ENCODE measurements at places on chromosomes 7 and 10.
A peak's percentile ranks its signal among the peaks of the same experiment; 100 is the strongest.

DNA sequence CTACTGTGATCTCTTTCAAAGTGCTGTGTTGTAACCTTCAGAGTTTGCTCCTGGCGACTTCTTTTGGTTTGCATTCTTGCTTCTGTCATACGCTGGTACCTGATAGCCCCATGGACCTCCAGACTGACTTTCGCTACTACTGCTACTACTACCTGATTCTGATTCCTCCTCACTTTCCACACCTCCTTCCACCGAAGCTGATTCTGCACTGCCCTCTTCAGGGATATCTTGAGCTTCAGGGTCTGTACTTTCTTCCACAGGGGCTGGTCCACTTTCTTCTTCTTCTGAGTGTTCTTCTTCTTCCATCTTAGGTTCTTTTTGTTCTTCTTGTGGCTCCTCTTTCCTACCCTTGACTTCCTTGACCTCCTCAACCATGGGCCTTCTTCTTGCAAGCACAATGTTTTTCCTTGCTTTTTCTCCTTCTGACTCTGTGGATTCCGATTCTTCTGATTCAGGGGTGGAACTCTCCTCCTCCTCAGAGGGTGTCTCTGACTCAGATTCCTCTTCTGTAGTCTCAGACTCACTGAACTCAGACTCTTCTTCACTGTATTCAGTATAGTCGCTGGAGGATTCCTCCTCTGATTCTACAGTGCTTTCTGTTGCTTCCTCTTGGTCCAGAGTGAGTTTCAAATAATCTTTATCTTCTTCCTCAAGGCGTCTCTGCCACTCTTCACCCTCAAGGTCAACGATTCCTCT lies 992.2 kb downstream of the PCDH15 start:
- no peak for DNase-seq

DNA sequence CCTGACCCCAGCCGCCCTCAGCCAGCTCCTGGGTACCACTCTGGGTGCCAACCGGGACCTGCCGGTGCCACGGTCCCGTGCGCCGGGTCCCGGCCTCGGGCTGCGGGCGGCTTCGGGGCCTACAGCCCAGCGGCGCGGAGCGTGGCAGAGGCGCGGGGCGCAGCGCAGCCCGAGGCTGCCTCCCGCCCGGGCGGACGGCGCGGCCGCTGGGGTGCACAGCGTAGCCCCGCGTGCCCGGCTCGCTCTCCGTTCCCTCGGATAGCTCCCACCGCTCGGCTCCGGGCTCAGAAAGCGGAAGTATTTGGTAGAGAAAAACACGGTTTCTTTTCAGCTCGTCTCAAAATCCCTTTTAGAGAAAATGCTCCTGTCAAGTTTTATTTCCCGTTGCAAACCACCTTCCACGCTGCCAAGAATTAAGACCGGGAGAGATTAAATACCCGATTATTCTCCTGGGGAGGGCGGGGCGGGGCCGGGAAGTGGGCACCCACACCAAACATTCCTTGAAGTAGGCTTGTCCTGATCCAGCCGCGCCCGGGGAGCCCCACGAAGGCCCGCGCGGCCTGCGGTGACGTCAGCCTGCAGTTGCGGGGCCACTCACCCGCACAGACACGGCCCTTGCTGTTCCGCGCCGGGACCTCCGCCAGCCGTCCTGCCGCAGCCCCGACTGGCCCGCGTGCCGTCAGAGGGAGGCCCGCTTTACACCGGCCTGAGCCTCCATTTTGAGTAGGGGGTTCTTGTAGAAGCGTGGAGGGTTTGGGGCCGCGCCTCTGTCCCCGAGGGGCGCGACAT lies 7.2 kb downstream of the HOXA13 start:
- DNase-seq: no peak

GRCh38 chr7:34143402-34143801 lies 238.1 kb downstream of the BMPER start:
- no peak for DNase-seq

GRCh38 chr7:42189535-42189934 lies 47.5 kb downstream of the GLI3 start:
- DNase-seq: no peak

DNA sequence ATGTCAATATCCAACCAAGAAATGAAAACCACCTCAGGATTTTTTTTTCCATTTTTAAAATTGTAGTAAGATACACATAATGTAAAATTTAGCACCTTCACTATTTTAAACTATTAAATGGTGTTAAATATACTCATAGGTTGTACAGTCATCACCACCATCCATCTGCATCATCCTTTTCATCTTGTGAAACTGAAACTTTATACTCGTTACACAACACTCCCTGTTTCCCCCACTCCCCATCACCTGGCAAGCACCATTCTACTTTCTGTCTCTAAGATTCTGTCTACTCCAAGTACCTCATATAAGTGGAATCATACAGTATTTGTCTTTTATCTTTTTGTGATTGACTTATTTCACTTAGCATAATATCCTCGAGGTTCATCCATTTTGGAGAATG lies 335.2 kb upstream of the NPSR1 start:
- DNase-seq: no peak

DNA sequence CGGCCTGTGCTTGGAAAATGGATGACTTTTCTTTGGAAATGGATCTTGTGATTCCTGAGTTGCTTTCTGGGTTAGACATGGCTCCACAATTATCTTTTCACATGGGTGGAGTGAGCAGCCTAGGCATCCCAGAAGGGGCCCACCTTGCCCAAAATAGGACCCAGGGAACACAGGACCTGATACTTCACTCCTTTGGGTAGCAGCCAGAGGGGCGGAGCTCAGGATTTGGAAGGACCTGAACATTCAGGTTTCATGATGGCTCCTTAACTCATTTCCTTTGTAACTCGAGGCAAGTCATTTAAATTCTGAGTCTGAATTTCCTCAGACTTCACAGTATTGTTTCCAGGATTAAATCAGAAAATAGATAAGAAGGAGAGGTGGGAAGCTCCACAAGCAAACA lies 178.3 kb upstream of the ZMIZ1 start:
- DNase-seq: no peak

DNA sequence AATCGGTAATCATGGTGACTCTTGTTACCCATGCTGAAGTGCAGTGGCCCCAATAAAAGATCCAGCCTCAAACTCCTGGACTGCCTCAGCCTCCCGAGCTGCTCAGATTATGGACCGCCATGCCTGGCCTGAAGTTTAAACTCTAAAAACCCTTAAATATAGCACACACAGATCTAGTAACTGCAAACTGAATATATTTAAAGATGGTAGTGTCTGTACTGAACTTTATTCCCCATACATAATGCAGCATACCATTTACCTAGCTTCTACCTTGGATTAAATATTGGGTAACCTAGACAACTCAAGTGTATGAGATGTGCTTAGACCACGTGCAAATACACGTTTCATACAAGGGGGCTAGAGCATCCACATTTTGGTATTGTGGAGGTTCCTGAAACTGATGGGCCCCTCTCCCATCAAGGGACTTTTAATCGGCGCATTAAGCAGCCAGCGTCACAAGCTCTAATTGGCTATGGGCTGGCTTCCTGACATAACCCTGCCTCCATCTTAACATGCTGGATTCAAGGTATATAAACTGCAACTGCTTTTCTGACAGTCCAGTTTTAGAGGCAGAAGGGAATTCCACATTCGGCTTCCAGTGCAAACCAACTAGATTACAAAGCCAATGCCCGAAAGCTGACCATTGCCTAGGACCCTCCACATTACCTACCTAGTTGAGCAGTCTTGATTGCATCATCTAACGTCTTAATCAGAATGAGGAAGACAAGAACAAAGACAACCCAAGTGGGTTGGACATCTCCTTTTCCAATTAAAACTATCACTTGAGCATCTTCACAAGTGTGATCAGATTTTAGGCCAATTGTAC lies 13.0 kb downstream of the HNRNPA2B1 start:
- no peak for DNase-seq

DNA sequence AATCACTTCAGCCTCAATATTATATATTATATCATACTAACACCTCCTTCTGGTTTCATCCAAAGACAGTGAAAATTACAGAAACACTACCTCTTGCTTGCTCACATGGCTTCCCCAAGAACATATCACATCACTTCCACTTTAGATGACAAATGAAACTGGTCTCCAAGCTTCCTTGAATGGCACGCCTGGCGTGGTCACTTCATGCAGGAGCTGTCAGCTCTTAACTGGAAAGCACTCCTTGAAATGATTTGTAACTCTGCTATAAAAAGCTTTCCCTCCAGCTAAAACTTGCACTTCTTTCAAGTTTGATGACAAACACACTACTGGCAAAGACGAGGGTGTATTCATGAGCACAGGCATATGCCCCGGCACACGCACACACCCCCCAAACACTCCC lies 84.1 kb upstream of the INHBA start:
- no peak for DNase-seq

GRCh38 chr7:759569-759968 lies 32.5 kb upstream of the PRKAR1B start:
- no peak for DNase-seq

GRCh38 chr7:153103202-153103601 lies 343.6 kb downstream of the ACTR3B start:
- DNase-seq: no peak

GRCh38 chr7:48497521-48497920 lies 326.3 kb downstream of the ABCA13 start:
- DNase-seq: no peak

DNA sequence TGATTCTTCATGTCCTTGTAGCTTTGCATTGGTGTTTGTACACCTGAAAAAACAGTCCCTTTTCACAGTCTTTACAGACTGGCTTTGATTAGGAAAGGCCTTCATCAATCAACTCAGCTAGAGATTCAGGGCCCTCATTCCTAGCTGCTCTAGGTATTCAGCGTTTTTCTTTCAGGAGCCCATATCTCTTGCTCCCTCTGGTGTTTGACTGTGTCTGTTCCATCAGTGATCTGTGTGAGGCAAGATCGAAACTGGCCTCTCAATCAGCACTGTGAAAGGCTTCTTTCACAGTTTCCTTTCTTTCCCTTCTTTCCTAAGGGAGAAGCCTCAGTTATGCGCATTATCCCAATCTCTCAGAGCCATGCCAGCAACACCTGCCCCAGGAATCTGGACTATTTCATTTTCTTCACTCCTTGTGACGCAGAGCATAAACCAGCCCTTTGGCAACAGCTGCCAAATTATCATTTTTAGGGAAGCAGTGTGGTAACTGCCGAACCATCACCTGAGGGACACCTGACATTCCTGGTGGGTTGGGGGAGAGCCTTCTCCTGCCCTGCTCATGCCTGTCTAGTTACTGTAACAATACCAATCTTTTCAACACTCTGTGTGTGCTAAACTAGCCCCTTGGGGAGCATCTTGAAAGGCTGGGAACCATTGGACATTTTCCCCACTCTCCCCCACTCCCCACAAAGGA lies 75.7 kb upstream of the CCDC71L start:
- DNase-seq: peak; percentile 29

- no peak for DNase-seq
These were observed 129.6 kb downstream of the DOCK1 start for GRCh38 chr10:127034790-127035189.

- DNase-seq: peak; percentile 25
These were observed 163.7 kb downstream of the SRPK2 start for GRCh38 chr7:105224884-105225651.

- no peak for DNase-seq
These were observed 6.4 kb upstream of the MYL10 start for GRCh38 chr7:101635484-101635883.

- no peak for DNase-seq
These were observed 103.3 kb downstream of the CLEC2L start for GRCh38 chr7:139626817-139627216.

GRCh38 chr10:8352171-8353075 lies 297.9 kb downstream of the GATA3 start:
- DNase-seq: no peak

- no peak for DNase-seq
These were observed 45.3 kb upstream of the OSBPL3 start for GRCh38 chr7:25025218-25025671.

GRCh38 chr7:71377469-71377868 lies 245.5 kb downstream of the GALNT17 start:
- DNase-seq: no peak

DNA sequence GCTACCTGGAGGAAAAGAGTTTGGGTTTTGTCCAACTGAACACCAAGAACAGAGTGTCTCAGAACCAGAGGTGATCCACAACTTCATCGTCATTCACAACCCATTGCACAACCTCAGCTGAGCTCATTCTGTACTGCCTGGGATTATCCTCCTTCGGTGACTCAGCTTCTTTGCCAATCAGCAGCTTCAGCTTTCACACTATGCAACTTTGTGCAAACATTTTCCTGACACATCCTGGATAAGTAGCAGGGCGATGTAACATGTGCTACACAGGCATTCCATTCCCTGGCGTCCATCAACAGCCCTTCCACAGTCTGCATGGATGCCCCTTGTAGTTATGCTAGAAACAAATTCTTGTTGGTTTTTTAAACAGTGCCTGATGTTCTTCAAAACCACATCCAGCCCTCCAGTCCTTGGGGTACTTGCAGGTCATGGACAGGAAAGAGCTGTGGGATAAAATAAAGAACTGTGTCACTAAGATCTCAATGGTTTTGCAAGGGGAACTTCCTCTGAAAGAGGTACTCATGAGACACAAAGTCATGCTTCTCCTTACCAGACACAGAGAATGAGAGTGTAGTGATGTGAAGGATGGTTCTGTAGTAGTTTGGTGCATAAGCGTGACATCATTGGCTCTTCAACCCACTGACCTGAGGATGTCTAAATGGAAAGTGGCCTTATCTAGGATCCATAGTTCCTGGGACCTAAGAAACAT lies 478.5 kb downstream of the KIF20B start:
- DNase-seq: no peak

DNA sequence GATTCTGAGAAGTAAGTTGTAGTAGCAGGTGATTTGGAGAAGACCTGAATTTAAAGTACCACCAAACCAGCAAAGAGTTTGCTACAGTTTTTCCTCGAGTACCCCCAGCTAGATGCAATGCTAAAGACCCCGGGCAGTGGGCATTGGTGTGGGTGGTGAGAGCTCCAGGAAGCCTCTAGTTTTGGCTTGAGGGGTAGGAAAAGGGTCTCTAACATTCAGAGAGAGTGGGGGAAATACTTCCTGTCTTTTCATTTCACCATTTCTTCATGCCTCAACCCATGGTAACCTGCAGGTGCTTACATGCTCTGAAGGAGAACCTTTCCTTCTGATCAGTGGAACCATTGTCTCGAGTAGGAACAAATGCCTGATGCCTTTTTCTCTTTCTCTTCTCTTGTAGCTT lies 352.2 kb downstream of the CALN1 start:
- DNase-seq: no peak

DNA sequence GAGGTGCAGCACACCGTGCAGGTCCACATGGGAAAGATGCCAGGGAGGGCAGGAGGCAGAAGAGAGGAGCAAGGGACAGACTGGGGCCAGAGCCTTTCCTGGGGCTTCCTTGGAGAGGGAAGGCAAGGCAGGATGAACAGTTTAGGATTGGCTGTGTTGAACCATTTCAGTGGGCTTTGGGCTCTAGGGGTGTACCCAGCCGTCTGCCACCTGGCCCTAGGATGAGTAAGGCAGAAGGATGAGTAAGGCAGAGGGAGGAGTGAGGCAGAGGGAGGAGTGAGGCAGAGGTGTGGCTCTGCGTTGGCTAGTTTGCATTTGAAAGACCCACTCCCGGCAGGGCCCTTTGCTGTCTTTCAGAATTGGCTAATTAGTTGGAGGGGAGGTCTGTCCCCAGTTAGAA lies 31.5 kb upstream of the PRF1 start:
- no peak for DNase-seq

GRCh38 chr10:104387130-104387888 lies 33.7 kb downstream of the CFAP58 start:
- peak; percentile 4 for DNase-seq

- DNase-seq: no peak
These were observed 40.0 kb upstream of the EIF4H start for GRCh38 chr7:74134117-74134620.
